GM18507 (cell line): ENCODE measurements at places on chromosomes 2 and 18.

GRCh38 chr2:127051116-127052056, 55.6 kb downstream of the BIN1 start:
- no peak for DNase-seq

DNA sequence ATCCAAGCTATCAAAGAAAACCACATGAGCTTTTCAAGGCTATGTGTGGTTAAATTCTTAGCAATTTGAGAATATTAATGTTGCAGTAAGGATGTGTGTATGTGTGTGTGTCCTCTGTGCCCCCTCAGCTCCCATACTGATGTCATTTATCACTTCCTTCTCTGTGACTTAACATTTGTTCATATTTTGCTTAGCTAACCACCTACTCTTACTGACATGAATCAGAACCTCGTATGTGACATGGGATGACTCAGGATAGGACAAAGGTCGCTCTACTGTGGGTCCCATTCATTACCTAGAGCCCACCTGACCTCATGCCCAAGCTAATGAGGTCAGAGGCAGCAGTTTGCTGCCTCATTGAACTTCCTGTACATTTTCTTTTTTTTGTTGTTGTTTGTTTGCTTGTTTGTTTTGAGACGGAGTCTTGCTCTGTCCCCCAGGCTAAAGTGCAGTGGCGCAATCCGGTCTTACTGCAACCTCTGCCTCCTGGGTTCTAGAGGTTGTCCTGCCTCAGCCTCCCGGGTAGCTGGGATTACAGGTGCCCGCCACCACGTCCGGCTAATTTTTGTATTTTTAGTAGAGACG, 36.3 kb downstream of the MOGAT1 start:
- DNase-seq: no peak

GRCh38 chr2:38581193-38582147, 21.3 kb downstream of the HNRNPLL start:
- no peak for DNase-seq

GRCh38 chr18:44924785-44925499, 244.3 kb downstream of the SETBP1 start:
- DNase-seq: no peak

- no peak for DNase-seq
Measured at GRCh38 chr2:110876167-110876999, 144.0 kb downstream of the ACOXL start.

DNA sequence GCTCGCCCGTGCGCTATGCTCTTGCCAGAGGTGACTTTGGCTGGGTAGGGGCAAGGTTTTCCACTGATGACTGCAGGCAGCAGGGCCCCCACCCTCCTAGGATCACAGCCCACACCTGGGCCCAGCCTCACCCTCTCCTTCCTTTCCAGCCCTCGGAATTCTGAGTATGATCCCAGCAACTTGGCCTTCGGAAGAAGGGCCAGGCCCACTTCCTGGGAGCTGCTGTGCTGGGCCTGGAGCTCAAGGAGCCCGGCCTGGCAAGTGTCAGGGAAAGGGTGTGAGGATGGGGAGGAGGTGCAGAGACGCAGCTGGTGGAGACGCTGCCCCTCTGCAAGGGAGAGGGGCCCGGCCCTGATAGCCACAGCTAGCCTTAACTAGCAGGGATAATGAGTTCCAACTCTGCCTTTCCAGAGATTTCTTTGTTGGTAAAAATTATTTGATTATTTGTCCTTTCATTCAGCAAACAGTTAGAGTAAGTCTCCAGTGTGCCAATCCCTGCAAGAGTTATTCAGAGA, 1.7 kb upstream of the CNDP1 start:
- DNase-seq: no peak

DNA sequence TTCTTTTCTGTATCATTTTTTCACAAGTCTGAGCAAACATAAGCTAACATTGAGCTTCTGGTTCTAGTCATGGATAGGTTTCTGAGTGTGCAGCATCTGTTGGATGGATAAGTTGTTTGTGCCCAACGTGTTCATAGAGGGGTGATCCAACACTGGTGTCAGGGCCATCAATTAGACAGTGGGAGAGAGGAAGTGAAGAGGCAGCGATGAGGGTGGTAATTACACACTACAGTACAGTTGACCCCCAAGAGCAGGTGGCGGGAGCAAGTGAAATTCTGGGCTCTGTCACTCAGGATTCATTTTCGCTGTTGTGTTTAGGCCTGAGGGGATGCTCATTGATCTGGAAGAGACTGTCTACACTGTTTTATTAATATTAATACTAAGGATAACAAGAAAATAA, 180.0 kb upstream of the CXCR4 start:
- DNase-seq: no peak

- no peak for DNase-seq
Measured at GRCh38 chr2:124524155-124524915, 499.2 kb downstream of the CNTNAP5 start.

GRCh38 chr2:98501223-98501622, 56.6 kb downstream of the INPP4A start:
- DNase-seq: no peak
